NCI-H2029 (cell line): ENCODE measurements at places on chromosomes 11 and 22.
A peak's percentile ranks its signal among the peaks of the same experiment; 100 is the strongest.

- no peak for DNase-seq
Measured at GRCh38 chr11:27087432-27087831, 46.8 kb downstream of the BBOX1 start.

- DNase-seq: no peak
Measured at GRCh38 chr22:25406510-25407210, 157.8 kb upstream of the GRK3 start.

DNA sequence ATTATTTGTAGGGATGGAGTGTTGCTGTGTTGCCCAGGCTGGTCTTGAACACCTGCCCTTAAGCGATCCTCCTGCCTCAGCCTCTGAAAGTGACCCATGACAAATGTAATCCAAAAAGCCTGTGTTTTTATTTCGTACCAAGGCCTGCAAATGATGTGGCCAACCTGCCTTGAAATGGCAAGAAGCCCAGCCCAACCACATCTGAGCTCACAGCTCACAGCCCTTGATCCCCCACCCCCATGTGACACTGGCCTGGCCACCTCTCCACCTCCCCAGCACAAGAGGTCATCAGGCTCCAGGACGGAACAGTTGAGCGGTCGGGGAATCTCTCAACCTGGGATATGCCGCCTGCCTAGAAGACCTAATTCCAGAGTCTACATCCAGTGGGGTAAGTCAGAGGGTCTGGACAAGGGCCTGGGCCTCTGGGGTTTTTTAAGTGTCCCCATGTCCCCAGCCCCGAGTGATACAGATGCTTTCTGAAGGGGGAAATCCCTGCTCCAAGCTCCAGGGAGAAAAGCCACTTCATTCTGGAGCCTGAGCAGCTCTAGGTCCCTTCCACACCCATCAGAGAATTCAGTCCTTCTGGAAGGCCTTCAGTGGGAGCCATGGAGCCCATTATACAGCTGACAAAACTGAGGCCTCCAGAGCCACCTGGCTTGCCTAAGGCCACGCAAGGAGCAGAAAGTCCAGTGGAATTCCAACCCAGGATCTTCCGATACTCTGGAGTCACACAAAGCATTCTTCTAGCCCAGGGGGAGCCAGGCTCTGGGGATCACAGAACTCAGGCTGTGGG, 70.7 kb downstream of the MN1 start:
- DNase-seq: no peak

GRCh38 chr22:35840302-35840739, 122.6 kb downstream of the APOL5 start:
- DNase-seq: peak; percentile 93

- no peak for DNase-seq
Measured at GRCh38 chr11:8031248-8032115, 44.3 kb downstream of the EIF3F start.

GRCh38 chr11:72764503-72764902, 12.3 kb upstream of the ARAP1 start:
- DNase-seq: peak; percentile 62

- DNase-seq: no peak
Measured at GRCh38 chr22:37972527-37972926, 11.8 kb downstream of the SOX10 start.

DNA sequence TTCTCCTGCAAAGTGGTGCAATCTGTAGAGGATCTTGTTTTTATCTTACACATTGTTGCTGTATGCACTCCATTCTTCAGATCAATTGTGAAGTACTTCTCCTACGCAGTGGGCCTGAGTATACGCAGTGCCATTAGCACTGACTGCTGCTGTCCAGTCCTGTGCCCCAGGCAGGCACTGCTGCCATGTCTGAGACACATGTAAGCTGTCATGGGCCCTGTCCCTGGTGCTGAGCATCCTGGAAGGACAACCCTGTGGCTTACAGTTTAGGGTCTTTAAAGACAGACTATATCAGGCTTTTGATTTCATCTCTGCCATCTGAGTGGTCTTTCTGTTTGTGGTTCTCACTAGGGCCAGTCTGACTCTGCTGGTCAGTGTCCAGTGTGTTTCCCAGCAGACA, 44.8 kb upstream of the PTPN5 start:
- DNase-seq: no peak

DNA sequence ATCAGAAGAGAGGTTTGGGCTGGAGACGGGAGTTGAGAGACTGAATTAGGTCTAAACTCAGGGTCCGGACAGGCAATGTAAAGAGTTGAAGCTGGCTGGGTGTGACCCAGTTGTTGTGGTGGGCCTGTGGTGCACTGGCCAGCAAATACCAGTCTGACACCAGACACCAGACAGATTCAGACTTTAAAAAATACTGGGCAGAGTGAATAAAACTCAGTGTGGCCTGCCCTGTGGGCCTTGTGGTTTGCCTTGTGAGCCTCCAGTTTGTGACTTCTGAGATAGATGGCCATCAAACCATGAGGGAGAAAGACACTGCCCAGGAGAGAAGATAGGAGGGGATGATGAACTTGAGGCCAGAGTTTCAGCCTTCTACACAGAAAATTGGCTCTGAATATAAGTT, 25.8 kb downstream of the RCN1 start:
- no peak for DNase-seq

DNA sequence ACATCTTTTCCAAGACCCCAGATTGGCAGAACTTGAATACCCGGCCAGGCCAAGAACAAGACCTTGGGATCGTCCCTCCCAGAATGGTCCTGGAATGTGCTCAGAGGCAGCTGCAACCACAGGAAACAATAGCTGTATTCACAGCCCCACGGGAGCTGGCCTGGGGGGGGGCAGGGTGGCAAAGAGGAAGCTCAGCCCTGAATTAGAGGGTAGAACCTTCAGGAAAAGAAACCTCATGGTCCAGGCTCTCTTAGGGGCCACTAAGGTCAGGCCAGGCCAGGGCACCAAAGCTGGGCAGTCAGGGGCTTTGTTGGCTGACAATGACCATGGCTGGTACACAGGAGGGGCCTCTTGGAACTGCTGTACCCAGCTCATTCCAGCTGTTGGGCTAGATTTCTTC, 17.3 kb downstream of the RPL27A start:
- DNase-seq: no peak

DNA sequence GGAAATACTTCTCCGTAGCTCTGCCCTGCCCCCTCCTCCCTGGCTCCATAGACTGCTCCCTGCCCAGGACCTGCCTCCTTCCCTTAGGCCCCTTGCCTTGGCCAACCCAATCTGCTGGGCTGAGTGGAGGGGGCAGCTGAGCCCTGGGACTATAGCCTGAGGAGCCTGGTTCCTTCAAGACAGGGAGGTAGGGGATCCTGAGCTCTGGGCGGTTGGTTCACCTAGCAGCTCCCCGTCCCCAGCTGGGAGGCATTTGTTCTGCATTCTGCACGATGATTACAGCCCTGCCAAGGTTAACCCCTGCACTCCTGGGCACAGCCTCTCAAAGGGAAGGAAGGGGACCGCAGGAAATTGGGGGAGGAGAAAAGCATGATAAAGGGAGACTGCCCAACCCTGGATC, 3.6 kb upstream of the CDC42EP1 start:
- DNase-seq: no peak

- DNase-seq: no peak
Measured at GRCh38 chr11:119919656-119920055, 190.7 kb upstream of the NECTIN1 start.

GRCh38 chr11:57516061-57516443, 550 bp upstream of the SLC43A1 start:
- no peak for DNase-seq

DNA sequence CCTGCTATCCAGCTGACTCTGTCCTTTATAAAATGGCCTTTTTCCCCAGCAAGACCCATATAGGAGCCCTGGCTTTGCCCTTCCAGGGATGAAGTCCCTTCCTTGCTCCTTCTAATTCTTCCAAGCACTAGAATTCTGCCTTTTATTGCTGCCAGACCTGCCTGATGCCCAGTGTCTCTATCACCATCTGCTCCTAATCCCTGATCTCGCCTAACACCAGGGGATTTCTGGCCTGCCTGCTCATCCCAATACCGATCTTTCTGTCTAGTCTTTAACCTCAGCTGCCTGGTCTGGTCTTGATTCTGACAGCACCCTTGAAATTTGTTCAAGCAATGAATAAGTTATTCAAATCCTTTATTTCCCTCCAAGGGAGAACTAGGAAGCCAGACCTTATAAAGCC, 150.2 kb downstream of the SPON1 start:
- DNase-seq: no peak

DNA sequence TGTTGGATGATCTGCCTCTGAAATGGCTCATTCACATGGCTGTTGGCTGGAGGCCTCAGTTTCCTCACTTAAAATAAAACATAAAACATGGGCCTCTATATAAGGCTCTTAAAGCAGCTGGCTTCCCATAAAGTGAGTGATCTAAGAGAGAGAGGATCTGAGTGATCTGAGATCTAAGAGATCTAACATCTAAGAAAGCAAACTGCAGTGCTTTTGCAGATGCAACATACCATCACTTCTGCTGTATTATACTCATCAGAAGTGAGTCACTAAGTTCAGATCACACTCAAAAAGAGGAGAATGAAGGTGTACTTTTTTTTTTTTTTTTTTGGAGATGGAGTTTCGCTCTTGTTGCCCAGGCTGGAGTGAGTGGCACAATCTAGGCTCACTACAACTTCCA, 18.1 kb upstream of the HSPA8 start:
- DNase-seq: no peak

DNA sequence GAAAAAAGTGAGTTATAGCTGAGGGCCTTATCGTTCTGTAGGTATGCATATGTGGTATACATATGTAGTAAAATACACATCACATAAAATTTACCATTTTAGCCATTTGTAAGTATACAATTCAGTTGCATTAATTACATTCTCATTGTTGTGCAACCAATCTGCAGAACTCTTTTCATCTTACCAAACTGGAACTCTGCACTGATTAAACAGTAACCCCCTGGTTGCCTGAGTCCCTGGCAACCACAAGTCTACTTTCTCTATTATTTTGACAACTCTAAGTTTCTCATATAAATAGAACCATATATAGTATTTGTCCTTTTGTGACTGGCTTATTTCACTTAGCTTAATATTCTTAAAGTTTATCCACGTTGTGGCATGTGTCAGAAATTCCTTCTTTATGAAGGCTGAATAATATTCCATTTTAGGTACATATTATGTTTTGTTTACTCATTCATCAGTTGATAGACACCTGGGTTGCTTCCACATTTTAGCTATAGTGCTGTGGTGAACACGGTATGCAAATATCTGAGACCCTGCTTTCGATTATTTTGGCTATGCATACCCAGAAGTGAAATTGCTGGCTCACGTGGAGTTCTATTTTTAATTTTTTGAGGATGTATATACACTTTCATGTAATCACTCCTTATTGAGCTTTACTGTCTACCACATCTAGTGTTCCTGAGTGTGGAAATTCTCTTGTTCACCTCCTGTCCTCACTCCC, 1.6 kb upstream of the DDX10 start:
- DNase-seq: no peak

DNA sequence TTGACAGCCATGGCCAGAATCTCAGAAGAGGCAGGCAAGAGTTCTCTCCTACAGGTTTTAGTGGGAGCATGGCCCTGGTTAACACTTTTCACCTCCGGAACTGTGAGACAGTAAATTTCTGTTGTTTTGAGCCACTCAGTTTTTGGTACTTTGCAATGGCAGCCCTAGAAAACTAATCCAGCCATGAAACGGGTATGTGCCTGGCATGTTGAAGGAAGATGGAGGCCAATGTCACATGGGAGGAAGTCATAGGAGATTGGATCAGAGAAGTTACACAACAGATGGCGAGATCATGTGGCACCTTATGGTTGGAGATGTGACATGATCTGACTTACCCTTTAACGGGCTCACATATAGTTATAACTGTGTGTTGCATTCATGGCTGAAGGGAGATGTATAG, 63.2 kb upstream of the EED start:
- no peak for DNase-seq

- DNase-seq: no peak
Measured at GRCh38 chr11:30652801-30653200, 66.6 kb upstream of the MPPED2 start.

DNA sequence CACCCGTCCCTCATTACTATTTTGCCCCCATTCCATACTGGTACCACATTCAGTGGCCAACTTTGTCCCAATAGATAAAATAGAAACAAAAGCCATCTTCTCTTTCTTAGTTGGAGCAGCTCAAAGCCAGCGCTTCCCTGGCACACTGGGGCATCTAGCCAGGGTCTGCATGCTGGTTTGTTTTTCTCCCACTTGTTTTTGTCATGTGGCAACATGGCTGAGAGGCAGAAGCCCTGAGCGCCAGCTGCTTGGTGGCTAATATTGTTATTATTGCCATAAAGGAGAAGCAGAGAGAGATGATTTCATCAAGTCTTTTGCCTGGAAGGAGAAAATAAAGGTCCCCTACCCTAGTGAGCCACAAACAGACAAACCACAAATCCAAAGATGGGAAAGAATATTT, 48.4 kb upstream of the CRTAM start:
- no peak for DNase-seq

DNA sequence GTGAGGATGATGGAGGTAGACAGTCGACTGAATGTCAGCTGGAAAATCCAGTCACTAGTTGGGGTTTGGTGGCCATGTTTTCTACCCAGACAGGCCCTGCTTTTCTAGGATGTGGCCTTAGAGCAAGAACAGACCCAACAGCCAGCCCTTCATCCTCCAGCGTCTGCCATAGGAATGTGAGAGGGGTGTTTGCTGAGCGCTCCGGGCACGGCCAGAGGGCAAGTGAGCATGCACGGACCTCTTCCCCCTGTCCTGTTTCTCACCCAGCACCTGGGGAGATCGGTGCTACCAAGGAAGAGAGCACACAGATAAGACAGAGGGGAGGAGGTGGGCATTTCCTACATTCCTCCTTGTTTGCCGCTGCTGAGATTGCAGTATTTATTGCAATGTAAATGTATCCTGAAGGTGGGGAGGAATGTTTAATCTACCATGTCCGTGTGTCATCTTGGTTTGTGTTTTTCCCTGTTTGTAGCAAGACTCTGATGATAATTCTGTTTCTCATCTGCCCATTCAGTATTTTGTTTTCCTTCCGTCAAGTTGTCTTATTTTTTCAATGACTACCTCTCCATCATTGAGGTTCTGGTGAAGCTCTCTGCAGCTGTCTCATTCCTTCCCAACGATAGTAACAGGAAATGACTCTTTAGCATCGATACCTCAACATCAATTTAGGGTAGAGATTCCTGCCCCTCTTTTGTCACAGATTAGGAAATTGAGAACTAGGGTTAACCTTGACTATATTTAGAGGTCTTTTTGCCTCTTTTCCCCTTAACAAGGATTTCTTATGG, 4.9 kb upstream of the ATF4 start:
- DNase-seq: no peak

DNA sequence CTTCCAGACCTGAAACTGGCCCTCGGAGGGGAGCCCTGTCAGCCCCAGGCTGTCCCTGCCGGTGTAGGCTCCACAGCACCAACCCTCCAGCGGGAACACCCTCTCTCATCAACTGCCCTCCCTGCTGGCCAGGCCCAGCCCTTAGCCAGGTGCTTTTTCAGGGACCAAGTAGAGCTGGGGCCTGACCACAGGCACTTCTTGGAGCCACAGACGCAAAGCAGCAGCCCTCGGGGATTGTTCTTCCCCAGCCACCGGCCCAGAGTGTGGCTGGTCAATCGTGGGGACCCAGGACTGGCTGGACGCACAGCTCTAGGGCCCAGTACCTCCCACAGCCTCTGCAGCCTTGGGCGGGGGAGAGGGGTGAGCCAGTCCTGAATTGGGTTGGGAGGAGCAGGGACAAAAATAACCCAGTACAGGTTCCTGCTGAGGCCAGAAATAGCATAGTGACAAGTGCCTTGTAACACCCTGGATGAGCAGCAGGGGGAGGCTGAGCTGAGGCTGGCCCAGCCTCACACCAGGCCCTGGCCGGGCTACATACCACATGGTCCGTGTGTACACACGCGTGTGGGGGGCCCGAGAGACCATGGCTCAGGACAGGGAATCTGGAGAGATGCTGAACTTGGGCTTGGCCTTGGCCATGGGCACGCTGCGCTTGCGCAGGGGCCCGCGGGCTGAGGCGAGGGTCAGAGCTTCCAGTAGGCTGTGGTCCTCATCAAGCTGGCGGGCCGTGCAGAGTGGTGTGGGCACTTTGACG, 2.0 kb downstream of the KCNJ11 start:
- DNase-seq: peak; percentile 29
